Activated naive CD4-positive, alpha-beta T cell (primary cell): ENCODE measurements at places on chromosomes 11 and 22.
A peak's percentile ranks its signal among the peaks of the same experiment; 100 is the strongest.

DNA sequence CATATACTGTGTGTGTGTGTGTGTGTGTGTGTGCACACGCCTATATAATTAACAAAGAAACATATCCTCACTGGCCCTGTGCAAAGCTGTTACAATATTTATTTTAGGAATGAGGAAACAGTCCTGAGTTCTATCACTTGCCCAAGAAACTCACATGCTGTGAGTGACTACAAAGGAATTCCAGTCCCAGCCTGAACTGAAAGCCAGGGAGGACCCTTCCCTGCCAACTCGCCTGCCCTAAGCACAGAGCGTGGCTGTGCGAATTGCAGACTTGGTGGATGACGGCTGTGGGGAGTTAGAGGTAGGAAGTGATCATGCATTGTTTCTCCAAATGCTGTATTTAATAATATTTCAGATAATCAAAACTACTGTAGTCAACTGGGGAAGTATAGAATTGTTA lies 26.4 kb upstream of the CD5 start:
- no peak for DNase-seq

- DNase-seq, result no peak
These were observed 489.5 kb upstream of the B3GAT1 start for GRCh38 chr11:134901542-134901941.

DNA sequence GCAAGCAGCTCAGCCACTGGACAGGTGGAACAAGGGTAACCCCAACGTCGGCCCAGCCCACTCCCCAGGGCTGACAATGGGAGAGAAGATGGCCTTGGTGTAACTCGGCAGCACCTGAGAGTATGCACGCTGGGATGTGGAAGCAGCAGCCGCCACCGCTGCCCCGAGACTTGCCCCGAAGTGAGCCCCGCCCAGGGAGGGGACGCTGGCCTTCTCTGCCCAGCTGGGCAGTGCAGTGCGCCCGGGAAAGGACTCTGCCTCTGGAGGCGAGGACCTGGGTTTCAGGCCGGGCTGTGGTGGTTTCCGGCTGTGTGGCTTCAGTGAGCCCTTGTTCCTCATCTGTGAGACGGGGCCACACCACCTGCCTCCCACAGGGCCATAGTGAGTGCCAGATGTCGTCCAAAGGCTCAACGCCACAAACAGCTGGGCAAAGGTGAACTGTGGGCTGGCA lies 8.6 kb upstream of the POLDIP3 start:
- no peak for DNase-seq

DNA sequence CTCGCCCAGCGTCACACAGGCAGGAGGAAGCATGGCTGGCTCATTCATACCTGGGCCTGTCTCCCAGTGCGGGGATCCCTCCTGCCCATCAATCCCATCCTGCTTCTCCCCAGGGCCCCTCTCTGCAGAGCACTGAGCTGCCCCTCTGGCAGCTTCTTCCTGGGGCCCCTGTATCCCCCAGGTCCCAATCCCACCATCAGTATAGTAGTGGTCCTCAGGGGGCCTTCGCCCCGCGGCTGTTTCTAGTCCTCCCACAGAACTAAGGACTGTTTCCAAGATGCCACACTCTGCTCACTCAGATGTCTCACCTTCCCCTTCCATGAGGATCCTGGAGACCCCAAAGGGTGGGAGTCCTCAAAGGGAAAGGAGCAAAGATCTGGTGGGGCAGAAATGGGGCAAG lies 97.6 kb downstream of the PDE2A start:
- no peak for DNase-seq

- DNase-seq, result no peak
These were observed 58.5 kb downstream of the LRRC74B start for GRCh38 chr22:21104126-21104691.

GRCh38 chr22:20319041-20319744 lies 667 bp downstream of the DGCR6L start:
- no peak for DNase-seq

- no peak for DNase-seq
These were observed 10.0 kb upstream of the RRM1 start for GRCh38 chr11:4084406-4085125.

DNA sequence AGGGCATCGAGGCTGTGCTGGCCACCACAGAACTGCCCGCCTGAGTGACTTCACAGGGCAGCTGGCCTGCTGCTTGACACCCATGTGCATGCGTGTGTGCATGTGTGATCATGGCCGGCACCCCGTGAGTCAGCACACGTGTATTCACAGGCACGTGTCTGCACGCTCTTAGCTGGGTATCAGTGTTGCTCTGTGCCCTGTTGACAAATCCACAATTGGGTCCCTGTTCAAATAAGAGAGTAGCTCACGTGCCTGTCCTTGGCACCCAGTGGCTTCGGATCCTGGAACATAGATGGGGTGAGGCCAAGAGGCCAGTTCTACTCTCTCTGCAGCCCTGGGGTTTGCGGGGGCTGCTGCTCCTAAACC lies 14.0 kb downstream of the B3GAT1 start:
- no peak for DNase-seq

DNA sequence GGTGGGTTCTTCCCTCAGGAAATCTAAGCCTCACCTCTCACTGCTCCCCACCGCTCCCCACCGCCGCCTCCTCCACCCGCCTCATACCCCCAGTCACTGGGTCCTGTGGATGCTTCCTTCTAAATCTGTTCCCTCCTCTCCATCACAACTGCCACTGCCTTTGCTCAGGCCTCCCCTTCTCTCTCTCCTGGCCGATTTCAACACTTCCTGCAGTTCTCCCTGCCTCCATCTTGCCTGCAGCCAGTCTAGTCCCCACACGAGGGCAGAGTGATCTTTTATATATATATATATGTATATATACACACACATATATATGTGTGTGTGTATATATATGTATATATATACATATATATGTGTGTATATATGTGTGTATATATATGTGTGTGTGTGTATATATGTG lies 27.8 kb downstream of the CREB3L1 start:
- DNase-seq, result no peak

DNA sequence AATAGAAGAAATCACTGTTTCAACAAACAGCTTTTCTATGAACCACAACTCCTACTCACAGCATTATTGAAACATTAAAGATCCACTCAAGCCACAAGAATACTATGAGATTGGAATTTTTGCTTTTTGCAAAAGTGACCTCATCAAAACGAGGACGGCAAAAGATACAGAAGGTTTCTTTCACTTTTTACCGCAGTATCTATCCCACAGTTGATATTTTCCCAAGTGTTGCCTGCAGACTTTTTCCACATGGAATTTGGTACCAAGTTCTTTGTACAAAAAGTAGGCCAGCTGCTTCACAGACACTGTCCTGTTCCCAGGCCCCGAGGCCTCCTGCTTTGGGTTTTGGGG lies 204.0 kb downstream of the TBC1D22A start:
- no peak for DNase-seq

- no peak for DNase-seq
These were observed 802.4 kb downstream of the TBC1D22A start for GRCh38 chr22:47564651-47565434.

DNA sequence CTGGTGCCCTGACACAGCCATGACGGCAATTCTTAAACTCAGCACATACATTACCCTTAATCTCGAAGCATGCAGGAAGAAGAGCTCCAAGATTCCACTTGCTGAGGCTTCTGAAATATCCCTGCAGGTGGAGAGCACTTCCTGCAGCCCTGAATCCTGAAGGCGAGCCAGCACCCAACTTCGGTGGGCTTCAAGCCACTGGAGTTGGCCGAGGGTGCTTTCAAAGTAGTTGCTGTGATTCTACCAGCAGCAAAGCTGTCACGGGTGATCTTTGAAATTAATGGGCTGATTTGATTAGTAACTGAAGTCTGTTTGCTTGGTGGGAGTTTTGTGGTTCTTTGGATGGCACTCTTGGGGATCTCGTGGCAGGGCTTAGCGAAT lies 9.0 kb upstream of the FTH1 start:
- no peak for DNase-seq

DNA sequence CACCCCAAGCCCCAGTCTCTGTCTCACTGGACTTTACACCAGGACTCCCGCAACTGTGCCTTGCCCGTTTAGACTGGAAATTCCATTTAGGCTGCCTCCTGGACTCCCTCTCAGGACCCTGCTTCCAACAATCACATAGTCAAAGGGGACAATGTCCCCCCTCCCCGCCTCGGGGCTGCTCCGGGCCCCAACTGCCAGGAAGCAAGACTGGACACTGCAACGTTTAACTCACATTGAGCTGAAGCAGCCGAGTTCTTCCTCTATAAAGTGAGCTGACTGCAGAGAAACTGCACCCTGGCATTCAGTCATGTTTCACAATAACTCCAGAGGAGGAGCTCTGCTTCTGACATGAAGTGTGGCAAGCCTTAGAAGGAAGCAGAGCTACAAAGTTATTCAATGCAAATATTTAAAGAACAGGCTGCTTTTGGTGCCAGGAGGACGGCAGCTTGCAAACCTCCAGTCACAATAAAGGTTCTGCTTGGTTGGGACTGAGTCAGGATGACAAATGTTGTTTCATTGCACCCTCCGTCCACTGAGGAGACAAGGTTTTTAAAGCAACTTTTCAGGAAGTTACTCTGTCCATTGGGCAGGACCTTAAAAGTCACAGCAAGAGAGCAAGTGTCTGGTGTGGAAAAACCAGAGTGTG lies 19.9 kb downstream of the PACSIN2 start:
- DNase-seq, result no peak

- DNase-seq, result no peak
These were observed 7.9 kb downstream of the RNF169 start for GRCh38 chr11:74756571-74756970.

- DNase-seq, result no peak
These were observed 20.2 kb upstream of the PRDM10 start for GRCh38 chr11:130022799-130023198.

GRCh38 chr11:92035488-92035887 lies 189.1 kb upstream of the FAT3 start:
- no peak for DNase-seq

DNA sequence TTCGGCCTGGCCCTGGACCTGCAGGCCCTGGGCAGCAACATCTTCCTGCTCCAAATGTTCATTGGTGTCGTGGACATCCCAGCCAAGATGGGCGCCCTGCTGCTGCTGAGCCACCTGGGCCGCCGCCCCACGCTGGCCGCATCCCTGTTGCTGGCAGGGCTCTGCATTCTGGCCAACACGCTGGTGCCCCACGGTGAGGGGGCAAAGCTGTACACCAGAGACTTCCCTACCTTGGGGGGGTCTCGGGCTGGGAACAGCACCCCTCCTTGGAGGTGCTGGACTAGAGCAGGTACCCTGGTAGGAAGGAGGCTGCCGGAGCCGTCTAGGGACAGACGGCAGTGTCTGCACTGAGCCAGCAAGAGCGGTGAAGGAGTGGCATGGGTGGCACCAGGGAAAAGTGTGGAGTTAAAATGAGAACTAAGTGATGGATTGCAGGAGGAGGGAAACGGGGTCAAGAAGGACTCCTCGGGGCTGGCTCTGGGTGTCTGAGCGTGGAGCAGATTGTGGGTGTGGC lies 8.7 kb downstream of the SLC22A12 start:
- DNase-seq, result no peak

DNA sequence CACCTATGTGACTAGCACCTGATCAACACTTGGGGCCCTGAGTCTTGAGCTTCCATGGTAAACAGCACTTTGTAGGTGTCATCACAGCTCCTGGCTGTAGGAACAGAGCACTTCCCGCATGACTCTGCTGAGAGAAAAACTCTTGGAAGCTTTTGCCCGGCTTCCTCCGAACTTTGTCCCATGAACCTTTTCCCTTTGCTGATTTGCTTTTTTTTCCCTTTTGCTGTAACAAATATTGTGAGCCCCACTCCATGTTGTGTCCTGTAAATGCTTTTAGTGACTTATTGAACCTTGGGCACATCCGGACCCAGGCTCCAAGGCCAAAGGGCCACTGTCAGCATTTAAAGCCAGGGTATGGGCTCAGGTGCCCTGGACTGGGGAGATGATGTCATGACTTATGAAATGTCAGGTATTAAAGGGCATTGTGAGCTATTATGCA lies 391.1 kb downstream of the TENM4 start:
- no peak for DNase-seq

GRCh38 chr11:12769834-12770345 lies 95.7 kb downstream of the TEAD1 start:
- DNase-seq, result no peak

DNA sequence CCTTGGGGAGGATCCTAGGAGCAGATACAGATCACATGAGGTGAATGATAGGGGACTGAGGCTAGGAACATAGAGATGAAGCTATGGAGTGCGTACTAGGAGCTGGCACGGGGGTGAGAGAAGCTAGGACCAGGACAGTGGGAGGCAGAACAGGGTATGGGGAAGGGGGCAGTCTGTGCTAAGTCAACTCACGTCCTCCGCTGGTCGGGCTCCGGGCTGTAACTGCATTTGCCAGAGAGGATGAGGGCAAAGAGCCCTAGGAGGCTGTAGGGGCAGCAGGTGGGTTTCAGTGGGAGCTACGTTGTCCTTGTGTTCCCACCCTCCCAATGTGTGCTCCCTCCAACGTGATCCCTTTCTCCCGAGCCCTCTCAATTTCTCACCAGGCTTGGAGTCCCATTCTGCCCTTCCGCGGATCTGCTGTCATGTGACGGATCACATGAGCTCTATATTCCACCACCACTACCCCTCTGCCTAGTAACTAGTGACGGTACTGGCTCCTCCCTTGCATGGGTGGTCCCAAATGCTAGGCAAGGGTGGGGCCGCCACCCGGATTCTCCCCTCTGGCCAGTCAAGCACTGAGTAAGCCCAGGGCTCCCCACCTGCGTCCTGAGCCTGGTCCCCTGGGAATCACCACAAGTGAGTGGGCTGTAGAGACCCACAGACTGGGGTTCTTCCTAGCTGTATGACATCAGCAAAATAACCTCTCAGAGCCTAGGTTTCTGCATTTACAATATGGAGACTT lies at the start of gene TPP1:
TSS of gene TPP1 (minus strand) at position 419 of the 742 bp plus-strand sequence. CDS start at position 397, 22 bp downstream.
- DNase-seq, result peak; percentile 55

DNA sequence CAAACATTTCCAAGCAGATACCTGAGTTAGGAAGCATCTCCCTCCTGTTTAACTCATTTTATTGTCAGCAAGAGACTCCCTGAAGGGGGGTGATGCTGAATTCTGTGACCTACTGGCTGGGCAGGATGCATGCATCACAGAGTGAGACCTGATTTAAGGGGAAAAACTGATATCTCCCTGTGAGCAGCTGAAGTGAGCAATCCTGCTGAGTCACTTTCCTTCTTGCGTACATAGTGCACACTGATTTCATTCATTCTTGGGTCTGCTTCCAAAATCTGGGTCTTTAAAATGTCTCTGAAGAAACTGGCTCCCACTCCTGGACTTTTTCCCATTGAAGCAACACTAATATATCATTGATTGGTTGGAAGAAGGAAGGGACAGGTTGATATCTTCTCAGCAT lies 23.3 kb downstream of the P4HA3 start:
- no peak for DNase-seq

DNA sequence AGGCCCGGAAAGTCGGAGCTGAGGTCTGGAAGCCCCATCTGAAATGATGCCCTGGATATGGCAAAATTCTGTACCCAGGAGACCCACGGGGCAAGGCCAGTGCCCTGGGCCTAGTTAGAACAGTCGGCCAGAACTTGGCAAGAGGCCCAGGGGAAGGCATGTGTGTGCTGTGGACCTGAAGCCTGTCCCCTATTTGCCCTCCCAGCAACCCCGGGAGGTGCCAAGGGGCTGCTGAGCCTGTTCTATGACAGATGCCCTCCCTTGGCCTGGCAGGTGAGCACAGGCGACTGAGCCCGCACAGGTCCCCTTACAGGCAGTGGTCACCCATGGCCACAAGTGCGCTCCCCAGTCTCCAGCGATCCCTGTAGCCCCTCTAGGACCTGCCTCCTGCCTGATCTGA lies 51.7 kb downstream of the NAT10 start:
- no peak for DNase-seq

GRCh38 chr11:46982797-46983452 lies 46.4 kb downstream of the CSTPP1 start:
- DNase-seq, result no peak

- no peak for DNase-seq
These were observed 86.8 kb downstream of the NECTIN1 start for GRCh38 chr11:119641983-119642745.
